Stimulated activated CD4-positive, alpha-beta T cell treated with anti-CD3 and anti-CD28 coated beads, Interleukin-15, amount 100 ng/mL, for 24 hours (primary cell): ENCODE measurements at places on chromosomes 1 and 21.

DNA sequence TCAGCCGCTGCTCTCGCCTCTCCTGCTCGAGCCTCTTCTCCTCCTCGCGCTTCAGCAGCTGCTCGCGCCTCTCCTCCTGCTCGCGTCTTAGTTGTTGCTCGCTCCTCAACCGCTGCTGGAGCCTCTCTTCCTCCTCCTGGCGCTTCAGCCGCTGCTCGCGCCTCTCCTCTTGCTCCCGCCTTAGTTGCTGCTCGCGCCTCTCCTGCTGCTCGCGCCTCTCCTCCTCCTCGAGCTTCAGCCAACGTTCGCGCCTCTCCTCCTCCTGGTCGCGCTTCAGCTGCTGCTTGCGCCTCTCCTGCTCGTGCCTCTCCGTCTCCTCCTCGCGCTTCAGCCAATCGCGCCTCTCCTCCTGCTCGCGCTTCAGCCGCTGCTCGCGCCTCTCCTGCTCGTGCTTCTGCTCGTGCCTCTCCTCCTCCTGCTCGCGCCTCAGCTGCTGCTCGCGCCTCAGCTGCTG is 3.7 kb downstream of the TCHH start:
- peak; percentile 62 for DNase-seq

DNA sequence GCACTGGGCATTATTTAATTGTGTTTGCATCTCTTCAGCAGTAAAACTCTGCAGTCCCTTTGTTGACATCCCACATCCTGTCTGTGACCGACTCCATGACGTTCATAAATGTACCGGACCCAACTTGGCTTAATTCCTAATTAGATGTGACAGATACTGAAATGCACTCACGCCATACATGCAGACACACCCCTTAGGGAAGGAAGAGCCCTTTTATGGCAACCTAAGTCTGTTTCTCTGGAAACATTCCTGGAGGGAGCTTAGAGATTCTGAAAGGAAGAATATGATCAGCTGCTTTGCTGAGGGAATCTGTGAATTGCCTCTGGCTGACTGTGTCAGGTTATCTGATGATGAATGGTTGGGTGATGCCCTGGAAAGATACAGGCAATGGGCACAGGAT is 33.4 kb downstream of the ADAMTS5 start:
- DNase-seq: no peak

GRCh38 chr1:65940126-65940525 is 147.4 kb downstream of the PDE4B start:
- DNase-seq: no peak

GRCh38 chr1:89953131-89953626 is 41.7 kb upstream of the ZNF326 start:
- DNase-seq: peak; percentile 47

DNA sequence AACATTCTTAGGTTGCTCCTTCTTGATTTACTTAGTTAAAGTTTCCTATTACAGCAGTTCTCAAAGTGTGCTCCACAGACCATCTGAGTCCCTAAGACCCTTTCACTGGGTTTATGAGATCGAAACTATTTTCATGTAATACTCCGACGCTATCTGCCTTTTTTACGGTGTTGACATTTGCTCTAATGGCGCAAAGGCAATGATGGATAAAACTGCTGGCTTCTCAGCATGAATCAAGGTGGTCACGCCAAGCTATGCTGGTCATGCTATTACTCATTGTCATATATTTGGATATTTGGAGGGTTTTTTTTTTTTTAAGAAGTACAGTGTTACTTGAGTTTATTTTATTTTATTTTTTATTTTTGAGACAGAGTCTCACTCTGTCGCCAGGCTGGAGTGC is 235.1 kb downstream of the KIF26B start:
- DNase-seq: no peak

- DNase-seq: no peak
Measured at GRCh38 chr1:116318897-116319296, 54.1 kb upstream of the ATP1A1 start.

- DNase-seq: peak; percentile 48
Measured at GRCh38 chr1:21956720-21957552, 19.8 kb upstream of the HSPG2 start.

DNA sequence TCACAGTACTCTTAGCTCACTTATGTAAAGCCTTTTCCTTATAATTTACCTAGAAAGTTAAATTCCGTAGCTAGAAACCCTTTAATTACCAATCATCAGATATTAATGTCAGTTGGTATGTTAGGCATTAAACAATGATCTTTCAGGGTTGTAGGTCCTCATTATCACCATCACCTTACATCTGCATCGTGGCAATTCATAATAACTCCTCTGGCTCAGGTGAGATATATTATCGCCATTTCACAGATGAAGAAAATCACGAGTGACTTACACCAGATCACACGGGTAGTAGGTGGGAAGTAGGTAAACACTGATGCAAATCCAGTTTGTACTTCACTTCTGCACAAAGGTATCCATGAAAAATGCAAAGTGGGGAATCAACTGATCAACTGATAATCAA is 639 bp downstream of the NUP133 start:
- no peak for DNase-seq

- no peak for DNase-seq
Measured at GRCh38 chr1:94530373-94530878, 11.1 kb downstream of the F3 start.

DNA sequence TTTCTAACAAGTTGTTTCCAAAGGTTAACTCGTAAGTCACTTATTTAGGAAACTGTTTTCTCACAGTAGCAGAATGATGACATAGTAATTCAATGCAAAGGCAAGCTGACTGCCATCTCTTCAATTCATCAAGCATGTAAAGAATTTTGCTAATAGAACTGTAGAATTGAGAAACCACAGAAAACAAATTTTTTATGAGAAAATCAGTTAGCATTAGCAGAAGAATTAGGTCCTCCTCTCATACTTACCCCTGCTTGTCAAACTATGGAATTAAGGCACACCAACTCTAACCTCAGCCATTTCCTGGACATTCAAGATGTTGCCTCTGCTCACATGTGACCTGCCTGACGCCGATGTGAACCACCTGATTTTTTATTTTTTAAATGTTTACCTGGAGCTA is 115.2 kb downstream of the LRRC40 start:
- DNase-seq: no peak

GRCh38 chr1:94383966-94384408 is 34.2 kb upstream of the ABCD3 start:
- peak; percentile 18 for DNase-seq

- DNase-seq: no peak
Measured at GRCh38 chr1:3103967-3104677, 35.1 kb downstream of the PRDM16 start.

GRCh38 chr1:245085508-245086095 is 69.2 kb upstream of the KIF26B start:
- DNase-seq: no peak

DNA sequence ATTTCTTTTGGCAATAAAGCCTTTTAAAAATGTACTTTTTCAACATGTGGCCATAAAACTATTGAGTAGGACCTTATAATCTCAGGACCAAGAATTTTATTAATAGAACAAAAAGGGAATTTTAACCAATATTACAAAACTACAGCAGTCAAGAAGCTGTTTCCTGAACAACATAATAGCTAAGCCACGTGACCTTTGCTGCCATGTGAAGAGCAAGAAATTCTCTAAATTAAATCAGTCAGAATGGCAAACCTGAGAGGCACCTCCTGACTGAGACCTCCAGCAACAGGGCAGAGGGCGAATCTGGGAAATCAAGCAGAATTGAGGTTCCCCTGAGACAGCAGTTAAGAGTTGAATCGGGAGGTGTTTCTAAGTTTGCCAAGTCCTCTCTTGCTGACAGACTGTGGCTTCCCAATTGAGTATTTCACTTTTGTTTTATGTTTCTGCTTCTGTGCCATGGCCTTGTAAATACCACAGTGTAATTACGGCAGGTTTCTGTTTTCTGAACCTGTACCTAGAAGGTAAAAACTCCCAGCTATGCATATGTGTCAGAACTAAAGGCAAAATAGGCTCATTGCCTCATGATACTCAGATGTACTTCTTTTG is 358.4 kb downstream of the NTNG1 start:
- no peak for DNase-seq

DNA sequence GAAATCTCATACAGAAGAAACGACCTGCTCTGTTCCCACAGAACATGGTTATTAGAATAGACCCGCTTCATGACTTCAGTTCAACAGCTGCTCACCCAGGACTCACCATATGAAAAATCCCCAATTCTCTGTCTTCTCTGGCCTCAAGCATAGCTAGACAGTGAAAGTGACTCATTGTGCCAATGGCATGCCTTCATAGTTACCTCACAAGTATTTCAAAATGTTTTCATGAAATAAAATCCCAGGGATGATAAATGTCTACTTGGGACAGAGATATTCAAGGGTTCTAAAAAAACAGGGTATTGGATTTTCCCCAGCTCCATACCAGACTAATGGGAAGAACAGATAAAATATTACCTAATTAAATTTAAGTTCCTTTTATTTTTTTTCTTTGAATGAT is 82.3 kb downstream of the NOTCH2 start:
- DNase-seq: no peak

- no peak for DNase-seq
Measured at GRCh38 chr1:17520041-17520440, 19.5 kb upstream of the ARHGEF10L start.

GRCh38 chr1:231418101-231418740 is 3.9 kb downstream of the EGLN1 start:
- no peak for DNase-seq

DNA sequence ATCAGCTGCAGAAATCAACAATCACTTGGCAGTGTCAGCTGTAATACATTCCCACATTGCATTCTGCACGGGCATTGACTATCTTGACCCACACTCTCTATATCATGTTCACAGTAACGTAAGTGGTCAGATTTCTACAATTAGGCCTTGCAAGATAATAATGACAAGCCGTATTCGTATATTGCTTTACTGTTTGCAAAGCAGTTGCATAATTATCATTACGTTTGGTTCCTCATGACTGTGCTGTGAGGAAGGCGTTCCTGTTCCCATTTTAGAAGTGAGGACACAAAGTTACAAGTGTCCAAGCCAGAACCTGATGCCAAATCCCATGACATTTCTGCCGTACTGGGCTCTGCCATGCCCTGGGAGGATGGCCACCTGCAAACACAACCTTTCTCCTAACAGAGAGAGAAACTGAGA is 53.5 kb upstream of the TARBP1 start:
- DNase-seq: no peak

DNA sequence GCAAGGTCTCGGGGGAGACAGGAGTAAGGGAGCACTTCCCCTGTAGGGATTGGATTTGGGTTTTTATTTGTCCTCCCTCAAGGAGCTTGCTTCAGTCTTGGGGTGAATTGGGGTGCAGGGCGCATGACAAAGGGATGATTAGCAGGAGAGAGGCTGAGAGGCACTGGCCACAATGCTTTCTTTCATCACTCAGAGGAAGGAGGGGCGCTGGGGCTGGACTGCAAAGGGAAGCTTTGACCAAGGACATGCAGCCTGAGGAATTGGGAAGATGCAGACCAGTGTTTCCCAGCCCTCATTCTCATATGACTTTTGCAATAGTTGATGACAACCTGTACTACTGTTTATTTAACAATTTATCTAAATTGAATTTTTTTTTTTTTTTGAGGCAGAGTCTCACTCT is 34.1 kb upstream of the PDPN start:
- no peak for DNase-seq

DNA sequence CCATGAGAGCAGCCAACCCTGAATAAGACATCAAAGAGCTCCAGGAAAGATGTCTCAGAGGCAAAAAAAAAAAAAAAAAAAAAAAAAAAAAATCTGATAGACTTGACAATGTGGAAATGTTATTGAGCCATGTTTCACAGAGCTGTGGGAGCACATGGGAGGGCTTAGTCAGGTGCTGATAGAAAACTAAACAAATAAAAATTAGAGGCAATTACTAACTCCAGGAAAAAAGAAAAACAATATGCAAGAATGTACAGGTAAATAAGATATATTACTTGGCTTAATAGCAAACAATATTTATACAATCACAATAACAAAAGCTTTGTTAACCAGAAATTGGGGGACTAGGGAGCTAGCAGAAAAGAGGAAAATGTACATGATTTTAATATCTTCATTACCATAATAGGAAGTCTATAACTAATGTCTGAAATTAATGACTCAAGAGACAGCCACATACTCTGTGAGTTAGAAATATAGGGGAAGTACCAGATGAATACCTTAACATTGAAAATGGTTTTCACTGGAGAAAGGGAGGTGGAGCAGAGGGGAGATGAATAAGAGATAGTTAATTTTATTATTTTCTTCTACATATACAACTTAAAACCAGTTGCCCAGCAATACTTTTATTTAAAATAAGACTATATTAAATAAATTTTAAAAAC is 16.9 kb upstream of the RGS16 start:
- no peak for DNase-seq

- no peak for DNase-seq
Measured at GRCh38 chr1:52925571-52926005, 1.5 kb upstream of the SCP2 start.

DNA sequence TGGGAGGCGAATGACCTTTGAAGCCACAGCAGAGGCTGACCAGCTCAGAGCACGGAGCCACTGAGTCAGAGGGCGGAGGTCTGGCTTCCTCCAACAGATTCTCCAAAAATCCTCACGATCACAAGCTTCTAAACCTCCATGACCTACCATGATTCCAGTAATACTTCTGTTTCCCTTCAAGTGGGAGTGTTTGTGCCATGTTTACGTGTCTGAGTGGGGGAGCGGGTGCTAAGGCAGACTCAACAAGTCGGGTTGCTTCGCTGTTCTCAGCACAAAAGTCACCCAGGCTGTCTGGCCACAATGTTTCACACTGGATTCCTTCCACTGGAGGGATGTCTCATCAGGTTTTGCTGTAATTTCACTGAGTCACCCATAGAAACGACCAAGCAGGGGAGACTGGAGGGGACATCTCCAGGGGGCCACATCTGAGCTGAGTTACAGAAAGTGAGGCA is 86.2 kb downstream of the SLC66A1 start:
- DNase-seq: peak; percentile 54

GRCh38 chr1:3678361-3679097 is 26.2 kb downstream of the TP73 start:
- no peak for DNase-seq
